ENCODE measurements at places on chromosomes 11 and 22.

DNA sequence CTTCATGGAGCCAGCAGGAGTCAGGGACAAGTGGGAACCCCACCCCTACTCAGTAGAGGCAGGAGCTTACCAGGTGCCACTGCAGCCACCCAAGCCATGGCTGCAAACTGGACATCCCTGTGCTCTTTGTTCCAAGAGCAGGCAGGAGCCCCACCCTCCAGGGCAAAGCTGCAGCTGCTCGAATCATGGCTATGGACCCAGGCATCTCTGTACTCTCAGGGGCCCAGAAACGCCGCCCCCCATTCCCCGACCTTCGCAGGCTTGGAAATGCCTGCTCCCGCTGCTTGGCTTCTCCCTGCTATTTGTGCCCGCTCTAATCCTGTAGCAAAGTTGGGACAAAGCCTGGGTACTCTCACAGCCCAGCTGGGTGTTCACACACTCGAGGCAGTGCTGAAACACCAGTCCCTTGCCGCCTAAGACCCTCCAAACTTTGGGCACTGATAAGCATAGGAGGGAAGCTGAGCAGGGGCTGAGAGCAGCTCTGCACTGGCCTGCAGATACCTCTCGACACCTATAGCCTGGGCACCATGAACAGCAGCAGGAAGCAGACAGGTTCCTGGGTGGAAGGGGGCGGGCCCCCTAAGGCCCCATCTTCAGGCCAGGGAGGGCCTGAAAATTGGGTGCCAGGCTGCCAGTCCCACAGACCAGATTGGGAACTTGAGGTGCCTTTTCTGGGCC is 402.4 kb downstream of the LRRC4C start:
- DNase-seq, result no peak

DNA sequence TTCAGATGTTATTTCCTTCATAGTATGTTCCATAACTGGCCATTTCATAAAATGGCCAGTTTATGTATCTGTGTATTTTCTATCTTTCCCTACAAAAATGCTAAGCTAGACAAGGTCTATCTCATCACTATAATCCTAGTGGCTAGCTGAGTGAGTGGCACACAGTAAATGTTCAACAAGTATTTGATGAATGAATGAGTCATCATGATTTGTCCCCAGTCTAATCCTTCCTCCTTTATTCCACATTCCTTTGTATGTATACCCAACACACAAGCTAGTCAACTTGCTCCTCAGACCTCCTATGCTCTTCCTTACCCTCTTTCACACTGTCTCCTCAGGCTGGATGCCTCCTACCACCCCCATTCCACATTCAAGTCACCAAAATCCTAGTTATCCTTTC is 12.5 kb downstream of the APLNR start:
- DNase-seq, result no peak

- no peak for DNase-seq
Measured at GRCh38 chr11:37500425-37500824, 902.4 kb upstream of the RAG2 start.

- DNase-seq, result no peak
Measured at GRCh38 chr11:123356539-123356938, 73.5 kb upstream of the GRAMD1B start.

- DNase-seq, result no peak
Measured at GRCh38 chr11:115042002-115042401, 363.7 kb downstream of the NXPE2 start.

- DNase-seq, result no peak
Measured at GRCh38 chr11:27635567-27636037, 64.7 kb downstream of the BDNF start.

- DNase-seq, result no peak
Measured at GRCh38 chr22:37752189-37753087, 55.3 kb upstream of the GCAT start.

DNA sequence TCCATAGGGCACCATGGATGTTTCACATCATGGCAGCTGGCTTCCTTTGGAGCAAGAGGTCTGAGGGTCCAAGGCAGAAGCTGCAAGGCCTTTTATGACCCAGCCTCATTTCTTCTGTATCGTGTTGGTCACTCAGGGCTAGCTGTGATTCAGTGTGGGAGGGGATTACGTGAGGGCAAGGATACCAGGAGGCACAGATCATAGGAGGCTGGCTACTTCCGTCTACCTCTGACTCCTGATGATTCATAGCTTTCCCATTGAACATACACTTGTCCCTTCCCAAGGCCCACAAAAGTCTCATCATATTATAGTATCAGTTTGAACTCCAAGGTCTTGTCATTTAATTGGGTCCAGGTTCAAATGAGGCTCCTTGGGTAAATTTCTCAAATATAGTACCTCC is 135.3 kb upstream of the ZBED5 start:
- DNase-seq, result no peak

- no peak for DNase-seq
Measured at GRCh38 chr11:129973068-129973467, 29.6 kb downstream of the PRDM10 start.

DNA sequence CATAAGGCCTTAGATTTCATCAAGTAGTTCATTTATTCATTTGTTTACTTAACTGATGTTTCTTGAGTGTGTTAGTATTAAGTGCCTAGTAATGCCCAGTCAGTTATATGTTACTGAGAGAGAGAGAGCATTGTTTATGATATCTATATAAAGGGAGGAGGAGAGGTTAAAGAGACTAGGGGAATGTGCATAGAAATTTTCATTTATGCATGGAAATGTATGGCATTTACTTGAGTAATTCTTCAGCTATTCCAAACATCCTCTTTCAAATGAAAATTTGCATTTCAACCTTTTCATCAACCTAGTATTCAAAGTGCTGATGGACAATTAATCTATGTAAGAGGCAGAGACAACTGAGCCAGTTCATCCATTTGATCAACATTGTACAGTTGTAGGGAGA is 199.7 kb downstream of the NELL1 start:
- no peak for DNase-seq

DNA sequence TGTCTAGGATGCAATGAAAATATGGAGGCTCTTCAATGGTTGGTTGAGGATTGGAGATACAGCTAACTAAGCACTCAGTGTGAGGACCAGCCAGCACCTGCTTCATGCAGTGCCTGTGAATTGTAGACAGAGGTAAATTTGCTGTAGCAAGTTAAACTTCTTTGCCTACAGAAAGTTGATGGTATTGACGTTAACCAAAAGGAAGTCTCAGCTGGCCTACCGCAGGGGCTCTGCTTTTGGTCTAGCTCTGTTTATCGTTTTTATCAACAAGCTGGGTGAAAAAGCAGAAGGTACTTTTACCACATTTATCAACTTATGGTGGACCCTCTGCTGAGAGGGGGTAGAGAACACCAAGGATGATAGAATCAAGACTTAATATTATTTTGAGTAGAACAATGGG is 51.6 kb downstream of the GRAMD1B start:
- no peak for DNase-seq

DNA sequence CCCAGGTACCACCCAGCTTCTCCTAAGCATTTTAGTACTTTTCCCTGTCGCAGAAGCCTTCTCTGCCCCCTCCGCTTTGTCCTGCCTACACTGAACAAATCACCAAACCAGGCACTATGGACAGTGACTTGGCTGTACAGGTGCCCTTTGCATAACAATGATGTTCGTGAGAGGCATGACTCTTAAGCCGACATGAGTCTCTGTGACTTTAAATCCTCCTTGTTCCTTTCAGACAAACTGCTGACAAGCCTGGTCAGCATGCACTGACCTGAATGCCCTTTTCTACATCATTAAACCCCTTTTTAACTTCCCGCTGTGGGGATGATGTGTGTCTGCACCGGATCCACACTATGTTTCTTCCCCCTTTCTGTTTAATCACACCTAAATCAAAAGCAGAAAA is 16.6 kb downstream of the CAVIN3 start:
- DNase-seq, result no peak

DNA sequence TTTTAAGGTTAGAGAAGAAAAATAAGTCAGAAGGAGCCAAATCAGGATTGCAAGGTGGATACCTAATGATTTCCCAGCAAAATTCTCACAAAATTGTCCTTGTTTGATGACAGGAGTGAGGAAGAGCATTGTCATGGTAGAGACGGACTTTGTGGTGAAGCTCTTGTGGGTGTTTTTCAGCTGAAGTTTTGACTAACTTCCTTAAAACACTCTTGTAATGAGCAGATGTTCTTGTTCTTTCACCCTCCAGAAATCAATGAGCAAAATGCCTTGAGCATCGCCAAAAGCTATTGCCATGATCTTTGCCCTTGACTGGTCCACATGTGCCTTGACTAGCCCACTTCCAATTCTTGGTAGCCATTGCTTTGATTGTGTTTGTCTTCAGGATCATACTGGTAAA is 20.0 kb downstream of the CALCB start:
- DNase-seq, result no peak

DNA sequence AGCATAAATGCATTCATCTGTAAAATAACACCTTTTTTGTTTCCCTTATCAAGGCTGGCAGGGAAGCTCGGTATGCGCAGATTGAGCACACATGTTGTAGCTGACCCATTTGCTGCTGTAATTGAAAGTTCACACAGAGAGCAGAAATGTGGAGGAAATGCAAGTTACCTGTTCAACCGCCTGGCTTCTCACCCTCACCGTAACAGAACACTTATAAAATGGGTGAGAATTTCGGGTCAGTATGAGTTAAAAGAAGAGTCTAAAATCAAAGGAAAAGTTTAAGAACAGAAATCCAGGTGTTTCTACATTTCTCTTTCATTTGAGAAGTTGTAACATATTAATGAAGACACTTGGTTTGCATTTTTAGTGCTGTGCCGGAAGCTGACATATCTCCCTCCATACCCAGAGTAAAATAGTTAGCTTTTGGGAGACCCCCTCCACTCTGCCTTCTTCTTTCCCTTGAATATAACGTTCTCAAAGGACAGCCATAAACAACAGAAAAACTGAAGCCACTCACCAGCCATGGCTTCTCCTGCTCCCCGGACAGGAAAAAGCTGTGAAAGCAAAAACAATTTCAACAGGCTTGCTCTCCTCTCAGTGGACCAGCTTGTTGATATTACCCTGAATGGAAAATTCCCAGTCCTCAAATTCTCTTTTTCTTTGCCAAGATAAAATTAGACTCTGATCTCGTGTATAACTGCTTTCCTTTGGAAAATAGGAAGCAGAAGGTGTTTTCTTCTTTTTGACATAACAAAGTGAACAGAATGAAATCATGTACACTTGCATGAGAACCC is at the start of gene CASP12:
TSS of gene CASP12 (minus strand) at position 570 of the 794 bp plus-strand sequence.
- DNase-seq, result peak; percentile 34

- no peak for DNase-seq
Measured at GRCh38 chr11:63764679-63765647, 3.6 kb downstream of the ZFTA start.

GRCh38 chr22:35978889-35979288 is 49.7 kb downstream of the RBFOX2 start:
- DNase-seq, result no peak

DNA sequence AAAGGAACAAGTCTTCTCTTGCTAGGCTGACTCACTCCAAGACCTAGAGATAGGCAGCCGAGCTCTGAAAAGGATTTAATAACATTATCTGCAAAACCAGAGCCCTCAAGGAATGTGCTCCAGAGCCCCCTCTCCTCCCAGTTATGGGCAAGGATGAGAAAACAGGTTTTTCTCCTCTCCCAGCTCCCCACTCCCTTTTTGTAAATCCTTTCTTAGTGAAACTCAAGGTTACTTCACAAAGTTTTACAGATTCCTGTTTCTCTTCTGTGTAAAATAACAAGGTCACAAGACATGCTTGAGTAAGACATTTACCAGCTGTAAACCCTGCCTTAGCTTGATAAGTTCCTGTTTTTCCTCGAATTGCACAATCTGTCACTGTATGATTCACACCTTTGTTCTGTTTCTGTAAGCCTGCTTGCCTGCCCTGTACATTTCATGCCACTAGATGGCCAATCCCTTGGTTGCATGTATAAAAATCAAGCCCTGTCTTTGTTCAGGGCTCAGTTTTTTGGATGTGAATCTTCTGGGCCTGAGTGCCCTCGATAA is 489.4 kb downstream of the KCNA4 start:
- no peak for DNase-seq

- no peak for DNase-seq
Measured at GRCh38 chr22:29388759-29389090, 355 bp upstream of the AP1B1 start.

DNA sequence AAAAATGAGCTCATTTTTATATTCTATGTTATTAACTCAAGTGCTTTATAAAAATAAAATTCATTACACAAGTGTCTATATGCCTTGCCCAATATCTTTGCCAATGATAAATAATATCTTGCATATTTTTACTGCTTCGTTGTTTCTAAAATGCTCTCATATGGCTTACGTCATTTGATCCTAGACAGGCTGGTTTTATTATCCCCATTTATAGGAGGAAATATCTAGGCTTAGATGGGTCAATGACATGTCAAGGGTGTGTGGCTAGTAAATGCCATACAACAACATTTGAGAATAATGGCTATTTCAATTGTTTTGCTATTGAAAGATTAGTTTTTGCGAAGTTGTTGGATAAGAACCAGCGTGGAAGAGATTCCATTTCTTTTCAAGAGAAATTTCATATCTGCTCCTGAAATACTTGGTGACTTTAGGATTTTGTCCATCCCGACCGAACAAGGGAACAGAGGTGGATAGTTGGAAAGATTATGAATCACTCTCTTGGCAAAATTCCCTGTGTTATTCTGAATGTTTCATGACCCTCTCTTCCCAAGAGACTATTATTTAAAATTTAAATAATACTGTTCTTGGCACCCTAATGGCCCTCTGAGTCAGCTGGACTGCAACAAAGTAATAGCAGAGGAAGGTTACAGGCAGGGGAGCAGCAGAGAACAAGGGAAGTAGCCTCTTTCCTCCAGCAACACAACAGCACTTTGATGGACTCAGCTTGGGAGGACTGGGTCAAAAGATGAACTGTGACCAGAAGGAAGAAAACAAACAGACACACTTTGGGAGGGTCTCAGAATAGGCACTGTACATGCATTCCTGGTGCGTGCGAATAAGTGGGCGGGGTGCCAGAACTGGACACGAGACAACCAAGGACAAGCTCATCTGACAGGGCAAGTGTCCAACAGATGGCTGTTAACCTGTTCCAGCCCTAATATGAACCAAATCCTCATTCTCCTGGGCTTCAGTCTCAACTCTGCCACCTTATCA is 94.5 kb downstream of the ME3 start:
- no peak for DNase-seq

DNA sequence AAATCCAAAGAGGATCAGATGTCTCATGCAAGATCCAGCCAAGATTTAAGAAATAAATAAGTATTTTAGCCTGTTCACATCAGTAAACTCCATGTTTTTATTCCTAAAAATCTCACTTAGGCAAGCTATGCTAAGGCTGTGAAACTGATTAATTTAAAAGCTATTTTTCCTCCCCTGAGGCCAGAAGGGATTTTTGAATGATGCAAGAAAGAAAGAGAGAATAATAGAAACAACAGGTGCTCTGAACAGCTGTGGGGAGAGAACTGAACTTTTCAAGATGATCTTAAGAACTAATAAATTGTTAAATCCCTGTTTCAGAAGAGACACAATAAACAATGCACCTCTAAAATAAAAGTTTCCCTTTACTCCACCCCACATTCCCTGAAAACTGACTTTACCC is 241.6 kb downstream of the DLG2 start:
- DNase-seq, result no peak

GRCh38 chr22:45998638-45999378 is 21.8 kb upstream of the WNT7B start:
- DNase-seq, result no peak

GRCh38 chr11:119460582-119460981 is 37.6 kb upstream of the THY1 start:
- DNase-seq, result no peak

- DNase-seq, result no peak
Measured at GRCh38 chr11:75337195-75337654, 14.2 kb downstream of the ARRB1 start.
